RPMI8226 (cell line): ENCODE measurements at places on chromosomes 3 and 15.

- peak; percentile 35 for DNase-seq
Observed at GRCh38 chr3:151290673-151291072, 12.3 kb upstream of the P2RY14 start.

- no peak for DNase-seq
Observed at GRCh38 chr3:28376424-28376823, 27.8 kb upstream of the AZI2 start.

- DNase-seq: peak; percentile 74
Observed at GRCh38 chr3:9897408-9898372, 5.0 kb upstream of the IL17RE start.

GRCh38 chr3:63679186-63679585, 26.7 kb downstream of the SNTN start:
- DNase-seq: no peak

DNA sequence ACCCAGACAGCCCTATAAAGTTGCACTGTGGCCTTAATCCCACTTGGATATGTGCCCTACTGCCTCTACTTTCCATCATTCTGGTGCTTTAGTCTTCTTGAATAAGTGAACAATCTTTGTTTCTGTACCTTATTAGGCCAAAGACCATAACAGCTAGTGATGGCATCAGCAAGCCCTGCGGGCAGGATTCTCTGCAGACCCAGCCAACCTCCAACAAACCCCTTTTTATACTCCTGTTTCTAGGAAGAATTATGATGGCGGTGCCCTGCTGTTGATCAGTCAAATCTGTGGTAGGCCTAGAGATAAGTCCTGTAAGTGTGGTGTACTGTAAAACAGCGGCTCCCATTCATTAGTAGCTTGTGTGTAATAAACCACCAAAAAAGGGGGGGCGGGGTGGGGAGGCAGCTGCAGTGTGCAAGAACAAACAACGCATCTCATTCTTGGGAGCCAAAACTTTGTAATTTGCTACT, 40.5 kb downstream of the SOX2 start:
- no peak for DNase-seq

GRCh38 chr3:99586701-99587100, 51.7 kb upstream of the COL8A1 start:
- DNase-seq: no peak

DNA sequence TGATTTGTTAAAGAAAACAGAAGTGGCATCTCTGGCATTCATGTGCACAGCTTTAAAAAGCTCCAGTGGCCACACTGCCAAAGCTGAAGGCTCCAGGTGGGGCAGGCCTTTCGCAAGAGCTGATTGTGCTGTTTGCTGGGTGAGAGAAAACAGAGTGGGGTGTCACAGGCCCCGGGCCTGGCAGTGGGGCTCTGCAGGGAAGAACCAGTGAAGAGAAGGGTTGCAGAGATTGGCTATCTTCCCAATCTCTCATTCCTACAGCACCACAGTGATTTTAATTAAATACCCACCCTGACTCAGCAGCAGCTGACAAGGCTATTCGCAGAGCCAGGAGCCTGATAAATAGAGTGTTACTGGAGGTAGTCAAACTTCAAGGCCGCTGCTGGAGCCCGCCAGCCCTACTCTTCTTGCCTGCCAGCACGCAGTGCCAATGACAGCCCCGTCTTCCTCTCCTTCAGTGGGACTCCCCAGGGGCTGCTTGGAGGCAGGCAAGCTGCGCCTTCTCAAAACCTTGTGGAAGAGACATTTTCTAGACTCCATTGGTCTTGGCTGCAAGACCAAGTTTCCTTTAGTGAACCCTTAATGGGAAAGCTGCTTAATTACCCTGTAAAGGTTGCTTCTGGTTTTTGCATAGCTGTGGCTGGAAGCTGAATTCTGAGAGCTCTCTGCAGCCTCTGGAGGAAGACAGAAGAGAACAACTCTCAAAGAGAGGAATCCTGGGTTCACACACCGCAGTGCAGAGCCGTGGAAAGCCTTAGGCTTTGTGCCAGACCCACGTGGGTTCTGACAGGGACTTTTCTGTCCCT, 225.8 kb upstream of the SLCO3A1 start:
- DNase-seq: no peak

DNA sequence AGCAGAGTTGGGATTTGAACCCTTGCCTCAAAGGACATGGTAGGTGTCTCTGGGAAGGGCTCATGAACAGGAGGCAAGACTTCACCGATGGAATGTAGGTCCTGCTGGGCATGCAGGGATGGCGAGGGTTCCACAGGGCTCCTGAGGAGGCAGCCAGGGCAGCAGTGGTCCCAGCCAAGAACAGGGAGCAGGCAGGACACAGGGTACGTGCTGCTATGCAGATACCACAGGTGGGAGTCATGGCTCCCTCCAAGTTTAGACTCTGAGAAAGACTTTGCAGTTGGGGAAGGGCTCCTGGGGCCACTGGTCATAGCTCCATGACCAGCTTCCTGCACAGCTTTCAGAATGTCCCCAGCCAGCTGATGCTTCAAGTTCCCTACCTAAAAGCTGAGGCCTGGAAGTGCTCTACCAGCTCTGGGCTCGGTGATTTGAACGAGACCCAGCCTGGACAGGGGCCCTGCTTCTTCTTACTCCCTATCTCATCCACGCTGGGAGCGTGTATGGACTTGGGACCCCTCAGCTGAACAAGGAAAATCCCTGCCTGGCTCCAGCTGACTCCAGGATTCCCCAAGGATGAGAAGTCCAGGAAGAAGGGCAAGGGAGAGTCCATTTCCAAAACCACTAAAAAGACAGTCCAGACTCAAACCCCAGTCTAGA, 747 bp downstream of the MYL3 start:
- DNase-seq: no peak

DNA sequence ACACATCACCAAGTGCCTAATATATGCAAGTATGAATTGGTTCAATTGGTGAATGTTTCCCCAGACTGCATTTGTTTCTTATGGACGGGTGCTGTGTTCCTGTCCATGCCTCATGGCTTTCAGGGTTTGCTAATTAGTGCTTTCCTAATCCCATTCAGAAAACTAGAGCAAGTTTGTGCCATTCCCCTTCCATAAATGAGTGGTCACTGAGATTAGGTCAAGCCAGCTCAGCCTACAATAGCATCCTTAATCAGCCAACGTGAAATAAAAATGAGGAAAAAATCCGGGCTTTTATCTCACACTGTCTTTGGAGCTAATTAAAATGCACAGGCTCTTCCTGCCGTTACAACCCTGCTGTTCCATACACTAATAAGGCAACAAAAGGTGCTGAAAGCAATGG, 788.8 kb downstream of the ROBO1 start:
- no peak for DNase-seq

DNA sequence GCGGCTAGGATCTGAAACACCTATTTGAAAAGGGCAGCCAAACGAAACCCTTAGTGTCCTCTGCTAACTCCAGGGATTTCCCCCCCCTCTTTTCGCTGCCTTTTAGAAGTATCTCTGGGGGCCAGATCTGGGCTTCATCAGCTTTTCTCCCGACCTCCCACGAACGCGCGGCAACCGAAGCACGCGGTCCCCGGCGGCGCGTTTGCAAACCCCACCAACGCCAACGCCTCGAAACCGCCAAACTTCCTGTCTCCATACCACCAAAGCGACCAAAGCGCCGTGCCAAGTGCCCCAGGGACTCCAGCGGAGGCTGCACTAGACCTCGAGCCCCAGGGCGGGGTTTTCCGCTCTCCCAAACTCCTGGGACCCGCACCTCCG, 155.8 kb upstream of the FRMD4B start:
- no peak for DNase-seq

DNA sequence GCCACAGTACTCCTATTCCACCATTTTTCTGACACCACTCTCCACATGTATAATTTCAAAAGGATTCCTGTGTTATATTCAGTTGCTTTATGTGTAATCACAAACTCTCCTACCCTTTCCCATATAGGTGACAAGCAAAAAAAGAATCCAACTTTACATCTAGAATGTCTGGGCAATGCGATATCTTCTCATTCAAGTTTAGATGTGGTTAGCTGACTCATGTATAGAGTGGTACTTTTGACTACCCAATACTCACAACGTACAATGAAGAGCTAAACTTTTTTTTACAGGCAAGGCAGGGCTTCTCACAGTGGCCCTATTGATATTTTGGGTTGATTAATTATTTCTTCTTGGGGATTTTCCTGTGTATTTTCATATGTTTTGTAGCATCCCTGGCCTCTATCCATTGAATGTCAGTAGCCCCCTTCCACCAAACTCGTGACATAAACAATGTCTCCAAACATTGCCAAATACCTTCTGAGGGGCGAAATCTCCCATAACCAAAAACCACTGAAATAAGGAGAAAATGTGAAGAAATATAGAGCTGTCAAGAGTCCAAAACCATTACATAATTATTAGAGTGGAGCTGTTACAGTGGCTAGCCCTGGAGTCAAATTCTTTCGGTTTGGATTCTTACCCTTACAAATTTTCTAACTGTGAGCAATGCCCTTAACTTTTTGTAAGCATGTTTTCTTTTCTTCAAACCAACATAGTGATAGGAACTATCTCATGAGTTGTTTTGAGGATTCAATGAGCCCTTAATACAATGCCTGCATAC, 342.6 kb downstream of the NSUN3 start:
- DNase-seq: no peak

GRCh38 chr3:169091196-169091823, 572.2 kb downstream of the MECOM start:
- no peak for DNase-seq

- DNase-seq: no peak
Observed at GRCh38 chr3:68090571-68090970, 436.2 kb upstream of the SUCLG2 start.

DNA sequence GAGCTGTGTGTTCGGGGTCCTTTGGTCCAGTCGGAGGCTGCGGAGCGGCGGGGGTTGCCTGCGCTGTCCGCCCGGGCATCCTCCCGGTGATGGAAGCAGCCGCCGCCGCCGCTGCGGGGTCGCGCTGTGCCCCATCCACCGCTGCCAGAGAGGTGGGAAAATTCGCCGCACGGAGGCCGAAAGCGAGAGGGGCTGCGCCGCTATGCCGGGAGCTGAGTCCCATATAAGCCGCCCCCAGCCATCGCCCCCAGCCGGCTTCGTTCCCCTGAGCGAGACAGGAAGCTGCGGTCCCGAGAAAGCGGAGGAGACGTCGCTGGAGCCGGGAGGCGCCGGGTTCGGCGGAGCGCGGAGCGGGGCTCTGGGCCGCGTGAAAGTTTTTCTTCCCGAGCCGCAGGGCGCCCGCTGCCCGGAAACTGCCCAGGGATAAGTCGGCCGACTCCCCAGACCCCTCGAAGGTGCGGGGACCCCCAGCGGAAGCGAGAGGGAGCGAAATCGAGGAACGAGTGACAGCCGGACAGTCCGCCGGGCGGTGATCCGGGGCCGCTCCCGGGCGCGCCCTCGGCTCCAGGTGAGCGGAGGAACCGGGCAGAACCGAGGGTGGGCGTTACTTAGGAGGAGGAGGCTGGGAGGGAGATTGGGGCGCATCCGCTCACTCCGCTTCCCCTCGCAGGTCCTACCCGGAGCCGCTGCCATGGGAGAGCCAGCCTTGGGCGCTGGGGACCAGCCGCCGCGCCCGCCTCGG, 574 bp downstream of the CHST2 start:
- peak; percentile 9 for DNase-seq

DNA sequence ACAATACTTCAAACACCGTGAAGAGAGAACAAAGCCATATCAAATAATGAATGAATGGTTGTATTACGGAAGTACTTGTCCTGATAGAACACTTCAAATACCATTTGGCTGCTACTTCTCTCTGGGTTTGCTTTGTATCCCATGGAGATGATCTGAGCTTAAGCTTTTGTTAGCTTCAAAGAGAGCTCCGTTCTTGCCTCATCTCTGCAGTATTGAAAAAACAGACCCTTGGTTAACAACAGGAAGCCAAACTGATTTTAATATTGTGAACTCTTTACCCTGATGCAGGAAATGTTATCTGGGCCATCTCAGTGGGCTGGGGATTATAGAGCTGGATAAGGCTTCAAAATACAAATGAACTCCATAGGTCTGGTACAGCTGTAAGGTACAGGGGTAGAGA, 101.0 kb downstream of the CHL1 start:
- DNase-seq: no peak

GRCh38 chr15:39149636-39150150, 431.2 kb upstream of the THBS1 start:
- DNase-seq: no peak

- DNase-seq: no peak
Observed at GRCh38 chr3:124761935-124762660, 31.8 kb downstream of the UMPS start.

GRCh38 chr3:136495213-136495612, 245.1 kb downstream of the PCCB start:
- no peak for DNase-seq

DNA sequence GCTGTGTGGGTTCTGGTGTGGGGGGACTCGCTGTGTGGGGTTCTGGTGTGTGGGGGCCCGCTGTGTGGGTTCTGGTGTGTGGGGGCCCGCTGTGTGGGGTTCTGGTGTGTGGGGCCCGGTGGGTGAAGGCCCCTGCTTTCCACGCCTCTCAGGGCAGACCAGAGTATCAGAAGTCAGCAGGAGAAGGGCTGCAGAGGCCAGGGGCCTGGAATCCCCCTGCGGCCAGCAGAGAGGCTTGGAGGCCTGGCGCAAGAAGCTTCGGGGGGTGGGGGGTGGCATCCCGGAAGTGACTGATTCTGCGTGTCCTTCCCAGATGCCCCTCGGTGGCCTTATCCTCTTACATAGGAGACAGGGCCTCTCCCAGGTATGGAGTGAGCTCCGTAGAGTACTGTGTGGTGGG, 37.4 kb downstream of the TNK2 start:
- DNase-seq: no peak

- no peak for DNase-seq
Observed at GRCh38 chr3:11186318-11186692, 32.0 kb downstream of the HRH1 start.

GRCh38 chr3:48528754-48529153, 24.8 kb upstream of the SHISA5 start:
- DNase-seq: no peak

GRCh38 chr3:38327335-38328009, 19.1 kb upstream of the XYLB start:
- no peak for DNase-seq

DNA sequence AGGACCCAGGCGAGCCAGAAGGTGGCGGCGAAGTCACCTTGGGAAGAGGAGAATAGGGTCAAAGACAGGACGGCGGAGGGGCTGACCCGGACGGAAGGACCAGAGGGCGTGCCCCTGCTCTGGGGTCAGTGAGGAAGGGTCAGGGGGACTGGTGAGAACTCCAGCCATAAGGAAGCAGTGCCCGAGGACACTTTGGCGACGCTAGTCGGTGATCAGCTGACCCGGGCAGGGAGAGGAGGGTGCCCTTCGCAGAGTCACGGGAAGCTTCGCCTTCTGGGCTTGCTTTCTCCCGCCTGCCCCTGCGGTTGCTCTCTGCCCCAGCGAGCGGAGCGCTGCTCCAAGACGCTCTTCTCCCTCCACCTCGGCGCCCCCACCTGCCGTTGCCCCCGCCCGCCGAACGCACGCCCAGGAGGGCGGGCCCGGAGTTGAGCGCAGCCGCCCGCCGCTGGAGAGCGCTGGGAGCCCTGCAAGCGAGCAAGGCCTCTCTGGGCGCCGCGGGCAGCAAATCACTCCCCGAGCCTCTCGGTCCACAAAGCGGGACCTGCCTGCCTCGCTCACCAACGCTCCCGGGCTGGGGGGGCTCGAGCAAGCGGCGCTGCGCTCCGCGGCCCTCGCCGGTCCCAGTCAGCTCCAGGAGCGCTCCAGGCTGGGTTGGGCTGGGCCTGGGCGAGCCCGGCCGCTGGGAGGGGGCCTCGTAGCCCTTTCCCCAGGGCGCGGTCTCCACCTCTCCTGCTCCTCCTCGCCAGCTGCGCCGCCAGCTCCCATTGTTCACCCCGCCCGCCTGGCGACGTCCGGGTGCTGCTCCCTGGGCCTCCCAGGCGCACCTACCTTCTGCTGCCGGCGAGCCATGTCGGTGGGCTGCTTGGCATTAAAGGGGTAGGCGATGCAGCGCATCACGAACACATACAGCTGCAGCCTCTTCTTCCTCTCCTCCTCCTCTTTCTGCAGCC, 1.2 kb downstream of the CADPS start:
- DNase-seq: peak; percentile 8

GRCh38 chr3:61730056-61730455, 168.7 kb downstream of the PTPRG start:
- DNase-seq: no peak
